Anterior cingulate cortex (tissue), 58 donors: ENCODE measurements at places on chromosomes 1 and 21.
A peak's percentile ranks its signal among the peaks of the same experiment; 100 is the strongest.

- no peak for DNase-seq
These were observed 6.0 kb upstream of the ST6GALNAC3 start for GRCh38 chr1:76068542-76068941.

DNA sequence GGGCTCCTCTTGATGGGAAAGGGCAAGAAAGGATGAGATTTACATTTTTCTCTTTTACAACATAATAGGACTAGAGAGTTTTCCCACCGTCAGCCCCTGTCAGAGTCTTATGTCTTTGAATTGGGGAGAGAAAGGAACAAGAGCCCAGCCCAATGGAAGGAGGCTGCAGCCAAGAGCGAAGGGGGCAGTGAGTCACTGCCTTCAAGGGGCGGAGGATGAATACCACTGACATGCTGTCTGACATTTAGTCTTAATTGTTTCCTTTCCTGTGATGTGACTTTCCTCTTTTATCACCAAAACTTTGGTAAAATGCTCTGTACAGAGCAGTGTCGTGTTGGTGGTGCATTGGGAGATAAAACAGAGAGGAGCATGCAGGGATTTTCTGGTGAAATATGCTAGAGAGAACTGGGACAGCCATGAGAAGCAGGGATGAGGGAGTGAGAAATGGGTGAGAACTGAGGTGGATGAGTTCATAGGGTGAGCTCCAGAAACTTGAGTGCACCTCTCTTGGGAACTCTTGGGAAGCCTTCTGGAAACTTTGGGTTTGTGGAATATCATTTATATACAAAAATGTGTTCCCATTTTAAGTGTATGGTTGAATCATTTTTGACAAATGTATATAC is 179.9 kb upstream of the FGGY start:
- DNase-seq: no peak

GRCh38 chr21:27572696-27573095 is 605.8 kb upstream of the ADAMTS5 start:
- no peak for DNase-seq

DNA sequence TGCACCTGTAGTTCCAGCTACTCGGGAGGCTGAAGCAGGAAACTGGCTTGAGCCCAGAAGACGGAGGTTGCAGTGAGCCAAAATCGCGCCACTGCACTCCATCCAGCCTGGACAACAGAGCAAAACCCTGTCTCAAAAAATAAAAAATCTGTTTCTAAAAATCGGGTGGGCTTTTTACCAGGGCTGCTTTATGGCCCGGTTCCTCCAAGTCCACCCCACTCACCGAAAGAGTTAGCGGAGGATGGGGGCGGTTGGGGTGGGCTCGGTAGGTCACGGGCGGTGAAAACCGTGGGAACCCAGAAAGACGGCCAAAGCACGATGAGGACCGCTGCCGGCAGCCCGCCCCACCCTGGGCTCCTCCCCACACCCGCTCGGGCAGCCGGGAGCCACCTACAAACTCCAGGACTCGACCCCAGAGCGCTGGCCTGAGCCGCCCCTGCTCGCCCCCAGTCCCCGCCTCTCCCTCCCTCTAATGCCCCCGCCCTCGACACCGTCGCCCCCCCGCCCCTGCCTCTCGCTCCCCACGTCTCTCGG is 846 bp upstream of the PER3 start:
- DNase-seq: peak; percentile 87

DNA sequence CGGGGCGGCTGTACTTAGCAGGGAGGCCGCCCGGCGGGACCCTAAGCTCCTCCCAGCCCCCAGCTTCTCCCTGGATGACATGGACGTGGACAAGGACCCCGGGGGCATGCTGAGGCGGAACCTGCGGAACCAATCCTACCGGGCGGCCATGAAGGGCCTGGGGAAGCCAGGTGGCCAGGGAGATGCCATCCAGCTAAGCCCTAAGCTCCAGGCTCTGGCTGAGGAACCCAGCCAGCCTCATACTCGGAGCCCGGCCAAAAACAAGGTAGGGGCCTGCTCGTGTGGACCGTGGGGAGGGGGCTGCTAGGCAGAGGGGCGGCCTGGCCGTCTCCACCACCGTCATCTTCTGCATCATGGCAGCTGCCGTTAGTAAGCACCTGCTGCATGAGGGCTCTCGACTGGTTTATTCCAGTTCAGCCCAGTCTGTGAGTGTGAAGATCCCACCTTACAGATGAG is 9.0 kb downstream of the ARHGEF16 start:
- DNase-seq: no peak

GRCh38 chr21:36825658-36826057 is 126.7 kb downstream of the SIM2 start:
- DNase-seq: no peak

DNA sequence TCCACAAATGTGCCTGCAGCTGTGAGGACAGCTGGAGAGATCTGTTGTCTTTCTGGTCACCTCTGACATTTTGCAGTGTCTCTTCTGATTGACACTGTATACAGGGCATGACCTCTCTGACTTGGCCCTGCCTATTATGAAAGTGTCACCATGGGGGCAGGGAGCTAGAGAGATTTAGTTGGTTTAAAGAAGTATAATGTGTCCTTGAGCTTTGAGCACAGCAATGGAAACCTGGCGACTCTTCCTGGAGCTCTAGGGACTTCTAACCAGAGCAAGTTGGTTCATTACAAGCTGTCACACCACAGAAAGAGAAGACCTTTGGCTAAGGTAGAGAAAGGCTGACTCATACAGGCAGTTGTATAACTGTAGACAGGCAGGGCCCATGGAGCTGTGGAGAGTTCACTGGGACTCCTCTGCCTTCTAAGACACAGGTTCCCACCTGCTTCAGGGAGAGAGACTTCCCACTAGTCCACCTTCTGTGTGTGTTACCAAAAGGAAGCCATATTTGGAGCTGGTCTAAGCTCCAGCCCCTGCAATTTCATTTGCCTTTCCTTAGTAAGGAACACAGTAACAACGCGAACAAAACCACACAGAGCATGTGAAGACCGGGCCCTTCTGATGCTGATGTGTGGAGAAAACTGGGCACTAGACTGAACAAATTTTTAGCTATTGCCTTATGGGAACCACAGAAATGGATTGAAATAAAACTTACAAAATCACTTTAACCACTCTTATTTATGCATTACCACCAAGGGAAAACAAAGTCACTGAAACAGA is 90.5 kb upstream of the ADAR start:
- no peak for DNase-seq

- no peak for DNase-seq
These were observed 90.7 kb downstream of the RHOU start for GRCh38 chr1:228825840-228826484.

DNA sequence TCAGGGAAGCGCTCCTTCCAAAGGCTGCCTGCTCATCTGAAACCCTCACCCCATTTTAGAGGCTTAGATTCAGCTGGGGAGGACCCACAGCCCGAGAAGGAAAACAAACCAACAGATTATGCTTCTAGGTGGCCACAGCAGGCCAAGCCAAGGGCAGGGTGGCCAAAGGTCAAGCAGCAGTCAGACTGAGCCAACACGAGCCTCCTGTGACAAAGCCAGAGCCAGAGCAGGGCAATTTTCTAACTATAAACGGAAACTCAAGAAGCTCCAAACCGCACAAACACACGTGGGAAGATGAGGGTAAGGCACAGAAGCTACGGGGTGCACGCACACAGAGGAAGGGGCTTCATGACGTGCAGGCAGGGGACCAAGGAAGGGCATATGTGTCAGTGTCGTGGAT is 64.1 kb downstream of the PLEKHA6 start:
- DNase-seq: no peak

- DNase-seq: no peak
These were observed 231.3 kb upstream of the VAMP3 start for GRCh38 chr1:7539769-7540175.

DNA sequence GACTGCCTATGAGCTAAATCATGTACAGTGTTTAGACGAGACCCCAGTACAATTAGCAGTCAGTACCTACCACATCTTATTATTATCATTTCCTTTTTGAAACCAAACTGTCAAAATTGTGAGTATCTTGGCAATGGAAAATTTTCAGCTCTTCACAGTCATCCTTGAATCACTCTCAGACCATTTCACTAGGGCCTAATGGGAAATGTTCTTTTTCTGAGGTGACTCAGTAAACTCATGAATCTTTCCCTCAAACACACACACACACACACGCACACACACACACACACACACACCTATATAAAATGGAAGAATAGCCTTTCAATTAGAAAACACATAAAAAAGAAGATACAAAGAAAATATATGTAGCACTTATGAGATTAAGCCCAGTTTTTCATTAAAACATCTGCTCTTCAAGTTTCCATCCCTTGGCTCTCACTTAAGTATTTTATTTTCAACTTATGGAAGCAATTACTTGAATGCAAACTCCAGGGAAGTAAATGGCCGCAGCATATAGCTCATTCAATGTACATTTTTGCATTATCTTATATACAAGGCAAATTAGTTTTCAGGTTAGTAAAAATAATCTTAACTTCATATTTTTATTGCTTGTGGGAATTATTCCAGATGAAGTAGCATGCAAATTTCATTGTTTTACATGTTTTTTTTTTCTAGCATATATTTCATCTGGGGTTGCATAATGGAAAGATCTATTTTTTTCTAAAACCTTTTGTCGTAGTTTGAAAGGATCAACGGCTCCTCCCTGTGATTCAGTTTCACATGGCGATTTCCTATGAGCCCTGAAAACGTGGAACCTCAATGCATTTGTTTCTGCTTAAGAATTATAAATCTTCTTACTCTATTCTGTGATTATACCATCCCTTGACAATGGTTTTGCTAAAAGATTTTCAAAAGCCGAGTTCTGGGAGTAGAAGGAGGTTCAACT is 46.3 kb upstream of the TMPRSS15 start:
- DNase-seq: no peak

GRCh38 chr21:44434568-44434925 is 20.8 kb upstream of the LRRC3 start:
- no peak for DNase-seq

- DNase-seq: no peak
These were observed 75.0 kb downstream of the EPS15 start for GRCh38 chr1:51444096-51444495.

DNA sequence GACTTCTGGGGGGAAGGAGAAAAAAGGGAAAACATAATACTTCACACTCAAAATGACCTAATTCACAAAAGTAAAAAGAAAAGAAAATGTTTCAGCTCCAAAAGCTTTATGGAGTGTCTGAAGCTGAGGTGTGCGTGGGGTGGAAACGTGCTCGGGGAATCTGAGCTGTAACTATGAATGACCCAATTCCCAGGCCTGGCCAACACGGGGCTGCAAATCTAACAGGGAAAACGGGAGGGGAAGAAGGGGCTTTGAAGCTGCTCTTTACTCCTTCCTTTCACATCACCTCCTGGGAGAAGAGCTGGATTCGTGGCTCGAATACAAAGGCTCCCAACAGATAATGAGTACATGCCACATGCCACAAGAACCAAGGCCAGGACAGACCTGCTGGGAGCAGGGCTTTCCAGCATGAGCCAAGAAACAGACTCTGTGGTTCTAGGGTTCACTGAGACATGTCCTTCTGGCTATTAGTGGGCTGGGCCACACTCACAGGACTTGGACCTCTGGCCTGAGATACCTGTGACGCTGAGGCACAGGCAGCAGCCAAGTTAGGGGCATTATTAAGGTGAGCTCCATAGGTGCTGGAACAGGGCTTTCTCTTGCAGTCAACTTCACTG is 51.5 kb downstream of the SLC66A1 start:
- DNase-seq: no peak

GRCh38 chr1:145695821-145696629 is 11.1 kb downstream of the PDZK1 start:
- no peak for DNase-seq
